Esophagus squamous epithelium (tissue), 5 donors: ENCODE measurements at places on chromosomes 4 and X.

DNA sequence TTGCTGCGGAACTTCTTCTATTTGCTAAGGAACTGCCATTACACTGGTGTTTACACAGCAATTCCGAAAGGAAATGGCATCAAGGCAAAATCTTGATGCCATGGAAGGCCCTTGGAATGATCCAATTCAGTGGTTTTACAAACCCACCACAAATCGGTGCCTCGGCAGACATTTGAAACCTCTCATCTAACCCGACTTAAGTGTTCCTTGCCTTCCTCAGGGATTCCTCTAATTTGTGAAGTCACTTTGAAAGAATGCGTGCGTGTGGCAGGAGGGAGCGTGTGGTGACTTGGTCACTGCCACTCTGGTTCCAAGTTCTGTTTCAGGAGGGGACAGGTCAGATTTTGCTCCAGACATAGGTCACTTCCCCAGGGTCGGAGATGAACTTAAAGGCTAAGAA lies 4.8 kb downstream of the NOP14 start:
- no peak for DNase-seq

- DNase-seq, result no peak
Measured at GRCh38 chr4:52685316-52685715, 26.2 kb upstream of the USP46 start.

GRCh38 chr4:6987588-6987961 lies 55.6 kb upstream of the TADA2B start:
- DNase-seq, result no peak

GRCh38 chrX:50704360-50704759 lies 109.6 kb downstream of the SHROOM4 start:
- no peak for DNase-seq

- DNase-seq, result no peak
Measured at GRCh38 chr4:1948232-1948631, 60.5 kb downstream of the NELFA start.

DNA sequence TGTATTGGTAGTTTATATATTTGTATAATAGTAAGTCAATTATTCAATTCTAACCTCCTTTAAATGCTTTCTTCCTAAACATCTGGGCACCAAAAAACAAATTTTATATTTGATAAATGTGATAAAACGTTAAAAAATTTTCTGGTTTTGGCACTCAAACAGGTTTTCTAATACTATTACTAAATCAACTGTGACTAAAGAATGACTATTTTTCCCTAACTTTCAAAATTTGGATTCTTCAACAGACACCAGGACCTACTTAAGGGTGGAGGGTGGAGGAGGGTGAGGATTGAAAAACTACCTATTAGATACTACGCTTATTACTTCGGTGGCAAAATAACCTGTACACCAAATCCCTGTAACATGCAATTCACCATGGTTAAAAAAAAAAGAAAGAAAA lies 555.5 kb downstream of the IL15 start:
- no peak for DNase-seq

DNA sequence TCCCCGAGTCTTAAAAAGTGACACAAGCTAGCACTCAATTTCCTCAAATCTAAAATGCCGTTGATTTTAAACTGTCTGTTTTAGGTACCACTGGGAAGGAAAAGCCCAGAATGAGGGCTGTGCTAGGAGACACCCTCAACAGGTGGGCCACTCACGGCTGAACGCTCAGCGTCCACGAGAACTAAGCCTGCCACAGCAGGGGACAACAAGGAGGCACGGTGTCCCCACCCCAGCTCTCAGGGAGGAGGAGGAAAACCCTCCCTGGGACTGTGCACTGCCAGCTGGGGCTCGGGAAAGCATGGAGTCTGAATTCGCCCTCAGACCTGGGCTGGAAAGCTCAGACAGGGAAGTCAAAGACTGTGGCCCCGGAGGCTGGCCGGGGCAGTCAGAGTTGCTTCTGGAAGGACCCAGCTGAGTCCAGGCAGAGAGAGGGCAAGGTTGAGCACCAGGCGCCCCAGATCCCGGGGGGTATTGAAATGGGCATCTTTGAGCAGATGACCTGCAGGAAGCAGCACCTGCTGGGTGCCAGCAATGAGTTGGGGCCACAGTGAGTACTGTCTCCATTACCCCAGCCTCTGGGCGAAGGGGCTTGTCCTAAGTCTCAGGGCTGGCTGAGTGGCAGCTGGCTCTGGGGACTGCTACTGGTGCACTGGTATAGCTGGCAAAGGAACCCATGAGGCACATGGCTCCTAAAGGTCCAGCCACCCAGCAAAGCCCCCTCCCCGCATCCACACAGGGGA lies 769 bp upstream of the CPZ start:
- no peak for DNase-seq

DNA sequence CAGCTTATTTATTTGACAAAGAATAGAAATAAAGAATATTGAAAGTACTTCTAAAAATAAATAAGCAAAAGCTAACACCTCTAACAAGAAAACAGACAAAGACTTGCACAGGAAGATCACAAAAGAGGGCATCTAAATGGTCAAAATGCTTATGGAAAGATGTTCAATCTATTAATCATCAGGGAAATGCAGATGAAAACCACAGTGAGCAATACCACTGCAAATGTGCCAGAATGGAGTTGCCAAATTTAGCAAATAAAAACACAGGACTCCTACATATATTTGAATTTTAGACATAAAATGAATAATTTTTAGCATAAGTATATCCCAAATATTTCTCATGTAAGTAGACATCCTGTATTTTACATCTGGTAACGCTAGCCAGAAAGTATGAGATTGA lies 56.1 kb upstream of the HPGD start:
- DNase-seq, result no peak

- DNase-seq, result no peak
Measured at GRCh38 chr4:129362691-129363274, 266.8 kb downstream of the C4orf33 start.

GRCh38 chr4:98110214-98110613 lies 33.1 kb downstream of the STPG2 start:
- no peak for DNase-seq

DNA sequence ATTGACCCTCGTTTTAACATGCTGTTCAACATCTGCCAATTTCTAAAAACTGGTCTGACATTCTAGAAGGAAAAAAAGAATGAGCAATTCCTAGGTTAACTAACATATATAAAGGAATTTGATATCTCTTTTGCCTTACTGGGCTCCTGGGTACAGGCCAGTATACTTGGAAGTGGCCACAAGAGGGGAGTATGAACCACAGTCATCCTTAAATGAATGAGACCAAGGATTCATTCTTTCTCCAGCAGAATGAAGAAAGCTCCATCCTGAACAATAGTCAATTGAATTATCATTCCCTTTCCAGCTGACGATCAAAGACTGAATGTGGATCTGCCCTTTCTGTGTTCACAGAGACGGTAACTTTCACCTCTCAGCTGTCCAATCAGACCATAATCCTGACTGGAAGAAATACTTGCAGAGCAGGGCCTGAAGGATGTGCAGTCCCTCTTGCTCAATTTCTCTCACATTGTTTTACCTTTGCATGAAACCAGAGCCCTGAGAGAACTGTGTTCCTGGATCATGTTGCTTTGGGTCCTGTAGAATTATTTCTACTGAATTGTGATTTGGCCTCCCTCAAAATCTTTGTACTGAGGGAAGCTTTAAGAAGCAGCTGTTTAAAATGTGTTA lies 14.8 kb upstream of the SPARCL1 start:
- DNase-seq, result no peak

- DNase-seq, result no peak
Measured at GRCh38 chrX:44621078-44621477, 78.4 kb upstream of the FUNDC1 start.

GRCh38 chr4:157423526-157424020 lies 203.0 kb downstream of the GRIA2 start:
- no peak for DNase-seq

- DNase-seq, result no peak
Measured at GRCh38 chrX:69535661-69536060, 31.5 kb downstream of the NALF2 start.

- DNase-seq, result no peak
Measured at GRCh38 chr4:8617486-8618040, 25.0 kb downstream of the CPZ start.

DNA sequence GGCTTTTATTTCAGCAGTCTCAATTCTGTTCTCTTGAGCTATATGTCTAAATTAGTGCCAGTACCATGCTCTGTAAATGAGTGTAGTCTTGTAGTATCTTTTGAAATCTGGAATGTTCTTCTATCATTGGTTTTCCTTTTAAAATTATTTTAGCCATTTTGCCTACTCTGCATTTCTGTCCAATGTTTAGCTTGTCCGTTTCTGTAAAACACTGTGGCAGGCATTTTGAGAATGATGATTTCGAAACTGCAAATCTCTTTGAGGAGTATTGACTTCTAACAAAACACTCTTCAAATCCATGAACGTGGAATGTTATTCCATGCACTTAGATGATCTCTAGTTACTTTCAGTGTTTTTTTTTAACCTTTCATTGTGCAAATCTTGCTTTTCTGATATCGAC lies 28.3 kb upstream of the PPP4R3C start:
- no peak for DNase-seq

GRCh38 chrX:10577853-10578252 lies 42.5 kb downstream of the MID1 start:
- DNase-seq, result no peak

- DNase-seq, result no peak
Measured at GRCh38 chr4:156832886-156833285, 138.7 kb downstream of the PDGFC start.

GRCh38 chrX:129108936-129109335 lies 414.4 kb downstream of the SMARCA1 start:
- DNase-seq, result no peak

DNA sequence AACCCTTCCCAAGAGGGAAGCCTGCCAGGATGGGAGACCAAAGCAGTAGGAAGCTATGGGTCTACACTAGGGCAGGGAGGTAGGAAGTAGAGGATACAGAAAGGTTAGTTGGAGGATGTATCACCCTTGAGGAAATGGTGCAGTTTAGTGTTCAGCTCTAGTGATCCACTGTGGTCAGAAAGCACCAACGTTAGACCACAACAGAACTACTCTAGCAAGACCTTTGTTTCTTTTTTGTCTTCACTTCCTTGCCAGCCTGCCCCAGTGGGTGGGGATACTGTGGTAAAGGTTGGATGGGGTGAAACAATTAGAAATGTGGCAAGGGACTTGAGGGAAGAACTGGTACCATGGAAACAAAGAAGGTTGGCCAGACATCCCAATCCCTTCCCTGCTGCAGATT lies 83.3 kb downstream of the DDIT4L start:
- DNase-seq, result no peak

DNA sequence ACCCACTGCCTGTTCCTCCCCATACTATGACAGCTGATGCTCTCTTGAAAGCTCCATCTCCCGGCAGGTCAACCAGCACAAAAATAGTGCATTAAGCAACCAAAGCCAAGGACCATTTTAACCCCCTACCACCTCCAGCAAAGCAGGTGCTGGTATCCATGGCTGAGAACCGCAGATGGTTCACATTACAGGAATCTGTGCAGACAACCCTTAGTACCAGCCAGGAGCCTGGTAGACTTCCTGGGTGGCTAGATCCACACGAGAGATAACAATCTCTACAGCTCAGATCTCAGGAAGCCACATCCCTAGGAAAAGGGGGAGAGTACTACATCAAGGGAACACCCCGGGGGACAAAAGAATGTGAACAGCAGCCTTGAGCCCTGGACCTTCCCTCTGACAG lies 248.0 kb downstream of the FGF13 start:
- no peak for DNase-seq

DNA sequence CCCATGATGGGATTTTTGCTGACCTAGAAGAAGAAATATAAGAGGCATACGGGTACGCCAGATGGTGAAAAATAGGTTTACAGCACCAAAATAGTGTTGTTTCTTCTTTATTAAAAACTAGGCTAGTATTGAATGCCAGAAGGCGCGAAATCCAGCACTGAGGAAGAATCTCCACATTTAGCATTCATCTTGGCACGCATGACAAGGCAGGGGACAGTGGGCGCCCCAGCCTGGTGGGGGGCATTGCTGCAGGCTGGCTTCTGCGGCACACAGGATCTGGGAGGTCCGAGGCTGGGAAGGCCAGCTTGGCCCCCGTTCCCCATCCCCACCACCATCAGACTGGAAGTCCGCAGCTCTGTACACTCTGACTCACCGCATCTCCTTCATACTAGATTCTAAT lies 75.7 kb upstream of the DDX3X start:
- no peak for DNase-seq

GRCh38 chr4:122777846-122778673 lies 45.6 kb downstream of the BBS12 start:
- DNase-seq, result no peak

- DNase-seq, result no peak
Measured at GRCh38 chr4:164326056-164326455, 427.9 kb upstream of the SMIM31 start.

DNA sequence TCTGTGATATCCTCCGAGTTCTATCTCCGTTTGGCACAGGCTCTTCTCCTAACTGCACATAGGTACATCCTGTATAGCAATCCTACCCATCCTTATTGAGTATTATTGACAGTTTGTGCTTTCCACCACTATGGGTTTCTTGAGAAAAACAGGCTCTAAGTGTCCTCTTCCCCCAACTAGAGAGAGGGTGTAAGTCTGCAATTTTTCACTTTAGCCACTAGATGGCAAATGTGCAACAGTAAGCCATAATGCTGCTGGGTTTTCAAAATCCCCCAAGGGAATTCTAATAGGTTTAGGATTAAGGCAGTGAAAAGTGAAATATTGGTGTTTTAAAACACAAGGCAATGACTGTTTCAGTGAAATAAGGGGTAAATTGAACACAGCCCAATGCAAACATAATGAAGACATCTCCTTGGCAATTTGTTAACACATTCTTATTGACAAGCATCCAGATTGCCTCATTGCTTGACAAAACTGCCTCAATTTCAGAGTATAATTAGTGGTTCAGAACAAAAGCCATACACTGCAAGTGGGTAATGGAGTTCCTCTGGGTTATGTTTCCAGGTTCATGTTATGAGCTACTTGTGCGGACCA lies 239.0 kb upstream of the HTR2C start:
- DNase-seq, result no peak

DNA sequence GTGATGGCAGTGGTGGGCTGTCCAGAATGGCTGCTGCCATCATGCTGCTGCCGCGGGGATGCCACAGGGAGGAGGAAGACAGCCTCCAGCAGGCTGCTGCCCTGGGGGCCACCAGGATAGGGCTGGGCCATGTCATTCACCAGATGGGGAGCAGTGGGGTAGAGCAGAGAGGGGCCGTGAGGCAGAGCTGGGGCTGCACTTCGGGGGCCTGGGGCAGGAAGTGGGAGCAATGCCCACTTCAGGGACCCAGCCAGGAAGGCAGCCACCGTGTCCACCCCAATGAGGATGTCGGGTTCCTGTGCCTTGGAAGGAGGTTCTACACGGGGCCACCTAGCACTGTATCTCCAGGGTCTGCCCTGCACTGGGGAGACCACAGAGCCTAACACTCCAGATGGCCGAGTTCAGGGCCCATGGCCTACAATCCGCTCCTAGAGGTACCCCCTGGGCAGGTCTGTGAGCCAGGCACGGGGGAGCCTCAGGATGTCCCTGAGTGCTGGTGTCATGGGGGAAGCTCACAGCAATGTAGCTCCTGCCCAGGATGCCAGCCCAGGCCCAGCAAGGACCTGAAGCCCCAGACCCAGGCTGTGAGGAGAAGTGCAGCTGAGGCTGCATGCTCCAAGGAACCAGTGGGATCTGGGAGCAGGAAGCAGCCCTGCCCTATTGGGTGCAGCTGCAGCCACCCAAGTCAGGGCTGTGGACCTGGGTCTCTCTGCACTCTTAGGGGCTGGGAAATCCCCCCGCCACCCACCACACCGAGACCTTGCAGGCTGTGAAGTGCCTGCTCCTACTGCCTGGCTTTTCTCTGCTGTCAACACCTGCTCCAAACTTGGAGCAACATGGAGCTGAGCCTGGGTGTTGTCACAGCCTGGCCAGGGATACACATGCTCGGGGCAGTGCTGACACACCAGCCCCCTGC lies 140.3 kb downstream of the PDHA2 start:
- no peak for DNase-seq
